OCI-LY7 (cell line): ENCODE measurements at places on chromosomes 3 and 15. TPM values are rescaled to one million over a fixed set of nuclear protein-coding genes. Genes with fewer than 3 reads are reported as not detected.

SOX2 gene
- 11.3 and 11.5 TPM in 2 replicates for total RNA-seq

SH3GL3 gene
- total RNA-seq = not detected in 2 replicates

PAQR9 gene
- not detected in 2 replicates for total RNA-seq

ATP13A4 gene
- total RNA-seq = 0.70 and 2.5 TPM in 2 replicates

DNA sequence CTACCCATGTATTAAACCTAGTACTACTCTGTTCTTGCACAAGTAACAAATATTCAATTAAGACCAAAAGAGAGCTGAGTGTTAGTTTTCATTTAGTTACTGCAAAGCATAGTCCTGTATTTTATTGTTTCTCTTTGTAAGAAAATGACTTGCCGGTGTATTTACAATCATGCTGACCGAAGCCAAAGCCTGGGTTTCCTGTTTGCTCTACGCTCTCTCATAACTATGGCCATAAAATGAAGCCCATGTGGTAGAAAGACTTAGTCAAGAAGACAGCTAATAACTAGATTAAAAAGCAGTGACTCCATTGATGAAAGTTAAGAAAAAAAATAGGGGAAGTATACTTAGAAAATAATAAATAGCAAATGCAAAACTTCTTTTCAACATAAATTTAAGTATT lies 479.9 kb downstream of the CNTN4 start:
- no peak for DNase-seq

GRCh38 chr3:55305696-55306485 lies 181.2 kb downstream of the WNT5A start:
- DNase-seq = no peak
